Left kidney (tissue), 8 donors: ENCODE measurements at places on chromosomes 6 and 20. TPM values are rescaled to one million over a fixed set of nuclear protein-coding genes. Genes with fewer than 3 reads are reported as not detected.

- no peak for DNase-seq
These were observed 84.3 kb upstream of the SCP2D1 start for GRCh38 chr20:18729231-18729825.

DNA sequence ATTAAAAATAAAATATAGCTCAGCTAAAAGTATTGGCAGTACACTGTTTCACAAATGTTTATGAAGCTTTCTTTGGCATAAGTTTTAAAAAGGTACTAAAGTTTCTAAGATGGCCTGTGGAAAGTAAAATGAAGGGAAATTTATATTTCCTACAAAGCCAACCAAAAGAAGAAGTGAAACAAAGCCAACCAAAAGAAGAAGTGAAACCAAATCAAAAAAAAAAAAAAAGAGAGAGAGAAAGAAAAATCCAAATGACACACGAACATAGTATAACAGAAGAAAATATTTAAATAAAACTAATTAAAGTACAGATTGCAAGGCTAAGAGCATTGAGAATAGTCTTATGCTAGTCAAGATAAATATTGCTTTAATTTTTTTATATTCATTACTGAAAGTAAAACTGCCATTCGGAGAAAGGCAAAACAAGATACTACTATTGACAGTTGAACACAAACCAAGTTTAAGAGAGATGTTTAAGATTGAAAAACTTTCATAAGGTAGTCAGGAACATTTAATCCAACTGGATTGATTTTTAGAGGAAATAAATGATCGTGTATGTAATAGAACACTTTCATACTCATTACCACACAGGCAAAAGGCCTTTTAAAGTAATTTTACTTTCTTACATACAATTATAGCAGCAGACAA is 12.8 kb upstream of the KHDRBS2 start:
- DNase-seq = no peak

DNA sequence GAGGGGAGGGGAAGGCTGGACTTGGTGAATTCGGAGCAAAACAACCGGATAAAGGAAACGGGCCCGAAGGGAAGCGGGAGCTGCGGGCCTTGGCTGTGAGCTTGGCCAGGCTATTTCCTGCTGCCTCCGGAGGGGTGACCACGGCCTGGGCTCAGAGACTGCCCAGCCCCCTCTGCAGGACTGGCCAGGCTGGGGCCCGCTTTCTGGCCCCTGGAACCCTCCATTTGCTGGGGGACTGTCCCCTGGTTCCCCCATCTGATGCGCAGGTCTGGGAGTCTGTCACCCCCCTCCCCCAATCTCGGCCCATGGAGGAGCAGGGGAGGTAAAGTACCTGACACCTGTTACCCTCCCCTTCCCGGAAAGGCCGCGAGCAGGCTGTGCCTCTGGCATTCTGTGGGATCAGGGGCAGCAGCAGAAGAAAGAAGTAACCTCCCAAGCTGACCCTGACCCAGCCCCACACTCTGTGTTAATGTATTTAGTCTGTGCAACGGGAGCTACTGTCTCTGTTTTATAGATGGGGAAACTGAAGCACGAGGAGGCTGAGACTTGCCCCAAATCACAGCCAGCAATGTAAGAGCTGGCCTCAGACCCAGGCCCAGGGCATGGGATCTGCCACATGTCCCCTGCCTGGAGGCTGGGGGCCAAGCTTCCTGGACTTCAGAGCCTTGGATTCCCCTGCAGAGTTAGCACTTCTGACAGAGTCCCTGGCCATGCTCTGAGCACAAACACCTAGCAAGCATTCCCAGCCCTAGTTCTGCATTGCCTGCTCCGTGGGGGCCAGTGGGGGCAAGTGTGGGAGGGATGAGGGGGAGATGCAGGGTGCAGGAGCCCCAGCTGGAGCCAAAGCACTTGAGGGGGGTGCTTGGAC is 3.5 kb downstream of the C20orf204 start:
- DNase-seq = no peak

- no peak for DNase-seq
These were observed 17.7 kb upstream of the CCN6 start for GRCh38 chr6:112036088-112036637.

DNA sequence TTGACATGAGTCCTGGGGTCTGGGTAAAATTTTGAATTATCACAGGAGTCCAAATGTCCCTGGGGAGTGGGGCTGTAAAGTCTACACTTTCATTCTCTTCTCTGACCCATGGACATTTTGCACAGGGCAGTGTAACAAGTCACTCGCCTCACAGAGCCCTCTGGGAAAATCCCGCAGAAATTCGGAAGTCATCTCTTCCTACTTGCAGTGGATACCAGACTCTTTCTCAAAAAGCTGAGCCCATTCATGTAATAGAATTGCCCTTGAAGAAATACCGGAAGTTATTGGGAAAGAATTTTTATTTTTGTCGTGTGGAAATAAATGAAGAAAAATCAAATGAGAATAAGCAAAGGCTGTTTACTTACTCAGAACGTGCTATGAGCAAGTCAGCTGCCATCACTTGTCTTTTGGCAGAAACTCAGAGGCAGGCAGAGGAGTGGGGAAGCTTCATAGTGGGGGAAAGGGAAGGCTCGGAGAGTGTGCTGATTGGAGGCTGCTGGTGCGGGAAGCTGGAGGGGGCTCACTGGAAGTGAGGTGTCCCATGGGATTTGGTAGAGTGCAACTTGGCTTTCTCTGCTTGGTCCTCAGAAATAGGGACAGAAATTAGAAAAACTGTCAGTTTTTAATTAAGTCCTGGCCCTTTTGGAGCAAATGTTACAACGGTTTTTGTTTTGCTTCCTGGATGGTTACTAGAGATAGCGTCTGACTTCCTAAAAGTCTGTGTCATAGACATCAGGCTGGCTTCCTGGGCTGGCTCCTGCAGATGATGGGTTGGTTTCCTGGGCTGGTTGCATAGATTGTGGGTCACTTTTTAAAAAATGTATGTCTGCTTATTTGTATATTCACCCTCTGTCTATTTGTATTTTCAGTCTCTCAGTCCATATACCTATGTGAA is 79.8 kb upstream of the EEF1E1 start:
- no peak for DNase-seq

GRCh38 chr6:130882370-130882769 is 55.2 kb downstream of the SMLR1 start:
- no peak for DNase-seq

DNA sequence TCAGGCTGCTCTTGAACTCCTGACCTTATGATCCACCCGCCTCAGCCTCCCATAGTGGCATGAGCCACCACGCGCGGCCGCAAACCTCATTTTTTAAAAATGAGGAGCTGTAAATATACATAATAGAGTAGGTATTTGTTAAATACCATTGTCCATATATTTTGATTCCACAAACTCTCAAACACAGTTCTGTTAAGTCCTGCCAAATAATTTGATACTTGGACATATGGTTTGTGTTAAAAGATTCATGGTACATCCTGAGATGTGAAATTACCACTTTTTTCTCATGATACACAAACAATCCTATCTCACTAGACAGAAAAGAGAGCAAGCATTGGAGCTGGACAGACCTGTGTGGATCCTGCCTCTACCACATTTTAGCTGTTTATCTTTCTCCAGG is 334.1 kb upstream of the KCNQ5 start:
- no peak for DNase-seq

DNA sequence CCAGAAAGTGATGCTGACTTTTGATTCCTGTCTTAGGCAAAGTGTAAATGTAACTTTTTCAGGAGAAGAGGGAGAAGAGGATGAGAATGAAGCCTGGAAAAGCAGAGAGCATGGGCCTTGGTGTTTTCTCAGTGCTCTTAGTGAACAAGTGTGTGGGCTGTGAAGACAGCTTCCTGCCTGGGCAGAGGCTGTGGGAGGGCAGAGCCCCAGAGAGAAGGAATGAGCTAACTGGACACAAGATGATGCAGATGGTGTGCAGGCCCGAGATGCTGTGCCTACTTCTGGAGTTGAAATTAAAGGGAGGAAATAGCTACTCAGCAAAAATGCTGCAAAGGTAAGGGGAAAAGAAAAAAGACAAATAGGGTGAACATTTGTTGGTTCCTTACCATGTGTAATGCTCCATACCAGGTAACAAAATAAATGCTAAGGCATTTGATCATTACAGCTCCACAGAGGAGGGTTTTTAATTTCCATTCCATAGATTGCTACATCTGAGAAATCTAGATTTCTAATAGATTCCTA is 87.0 kb upstream of the CEP162 start:
- DNase-seq = no peak

- no peak for DNase-seq
These were observed 9.7 kb downstream of the BEND3 start for GRCh38 chr6:107105511-107106116.

Gene TRDN
- polyA plus RNA-seq = 2.8 TPM
